Stimulated activated CD8-positive, alpha-beta memory T cell treated with anti-CD3 and anti-CD28 coated beads, Interleukin-7, amount 100 ng/mL, for 48 hours (primary cell): ENCODE measurements at places on chromosomes 2 and 18.

DNA sequence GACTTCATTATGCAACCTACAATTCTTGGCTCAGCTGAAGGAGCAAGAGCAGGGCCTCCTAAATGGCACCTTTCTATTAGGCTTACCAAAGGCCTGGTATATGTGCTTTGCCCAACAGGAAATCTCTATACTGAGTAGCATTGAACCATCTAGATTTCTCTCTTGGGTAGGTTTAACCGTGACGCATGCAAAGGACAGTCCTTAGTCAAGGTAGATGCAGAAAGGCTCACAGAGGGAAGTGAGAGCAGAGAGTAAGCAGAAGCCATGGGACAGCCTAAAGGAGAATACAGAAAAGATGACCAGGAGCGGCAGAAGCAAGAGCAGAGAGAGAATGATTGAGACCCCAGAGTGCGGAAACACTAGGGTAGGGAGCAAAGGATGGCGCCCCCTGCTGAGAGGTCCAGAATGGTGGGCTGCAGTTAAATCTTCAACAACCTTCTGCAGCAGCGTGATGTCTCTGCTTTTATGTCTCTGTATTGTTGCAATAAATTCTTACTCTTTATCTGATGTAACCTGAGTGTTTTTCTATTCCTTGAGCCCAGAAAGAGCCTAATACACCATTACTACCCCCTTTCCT, 4.7 kb upstream of the OSBPL1A start:
- no peak for DNase-seq

- DNase-seq = no peak
Observed at GRCh38 chr2:171723716-171724683, 36.7 kb downstream of the DYNC1I2 start.

DNA sequence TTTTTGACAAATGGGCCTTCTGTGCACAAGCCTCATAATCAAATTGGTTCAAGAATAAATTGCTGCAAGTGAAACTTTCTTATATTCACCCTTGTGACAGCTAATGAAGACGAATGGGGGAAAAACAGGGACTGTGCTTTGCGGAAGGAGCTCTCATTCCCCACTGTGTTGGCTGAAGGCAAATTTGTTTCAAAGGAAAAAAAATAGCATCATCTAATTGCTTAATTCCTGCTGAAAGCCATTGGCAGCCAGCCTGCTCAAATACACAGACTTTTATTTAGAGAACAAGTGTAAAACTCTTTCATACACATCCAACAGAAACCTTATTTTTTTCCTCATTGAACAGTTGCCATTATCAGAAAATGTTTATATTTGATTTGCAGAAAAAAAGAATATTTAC, 172.3 kb downstream of the ARL6IP6 start:
- no peak for DNase-seq

DNA sequence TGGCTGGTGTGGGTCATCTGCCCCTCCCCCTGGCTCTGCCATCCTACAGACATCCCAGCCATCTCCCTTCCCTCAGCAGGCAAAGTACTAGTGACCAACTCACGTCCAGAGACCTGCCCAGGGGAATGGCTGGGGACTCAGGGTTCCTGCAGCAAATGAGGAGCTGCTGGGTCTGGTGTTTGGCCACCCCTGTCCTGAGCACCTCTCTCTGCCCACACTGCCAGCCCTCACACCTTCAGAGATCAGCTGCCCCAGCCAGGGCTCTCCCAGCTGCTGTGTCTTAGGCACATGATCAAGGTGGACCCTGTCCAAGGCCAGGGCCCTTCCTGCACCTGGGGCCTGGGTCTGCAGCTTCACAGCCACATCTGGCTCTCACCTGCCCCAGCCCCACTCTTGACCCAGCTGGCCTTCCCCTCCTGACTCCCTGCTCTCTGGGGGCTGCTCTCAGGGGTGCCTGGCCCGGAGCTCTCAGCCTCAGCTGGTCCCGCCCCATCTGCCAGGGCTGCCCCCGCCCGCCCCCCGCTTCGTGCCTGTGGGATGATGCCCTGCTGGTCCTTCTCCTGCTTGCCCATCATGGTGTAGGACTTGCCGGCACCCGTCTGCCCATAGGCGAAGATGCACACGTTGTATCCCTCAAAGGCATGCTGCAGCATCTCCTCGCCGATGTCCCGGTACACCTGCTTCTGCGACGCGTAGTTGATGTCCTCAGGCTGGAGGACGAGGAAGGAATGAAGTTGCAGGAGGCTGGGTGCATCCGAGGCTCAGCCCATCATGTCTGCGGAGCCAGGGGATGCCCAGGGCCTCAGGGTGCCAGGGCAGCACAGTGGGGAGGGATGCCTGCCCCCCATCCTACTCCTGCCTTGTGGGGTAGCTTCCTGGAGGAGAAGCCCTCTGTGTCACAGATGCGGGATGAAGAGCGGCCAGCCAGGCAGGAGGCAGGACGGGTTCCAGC, 32.2 kb downstream of the KIF1A start:
- no peak for DNase-seq

- DNase-seq = no peak
Observed at GRCh38 chr2:196433116-196433515, 206.4 kb upstream of the CCDC150 start.

DNA sequence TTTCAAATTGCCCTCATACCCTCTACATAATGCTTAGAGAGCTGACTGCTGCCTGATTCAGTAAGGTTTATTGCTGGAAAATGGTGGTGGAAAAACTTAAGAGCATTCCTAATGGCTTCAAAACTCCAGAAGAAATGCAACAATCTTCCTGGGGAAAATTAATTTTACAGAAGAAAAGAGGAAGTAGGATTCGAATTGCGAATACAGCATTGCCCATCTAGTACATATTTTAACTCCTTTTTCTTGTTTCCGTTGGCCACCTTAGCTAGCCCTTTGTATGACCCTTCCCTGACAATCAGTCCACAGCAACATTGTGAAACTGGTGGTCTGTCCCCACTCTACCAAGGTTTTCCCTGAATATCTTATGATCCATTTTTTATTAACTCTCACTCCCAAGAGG, 224.7 kb downstream of the MTX2 start:
- no peak for DNase-seq

- DNase-seq = no peak
Observed at GRCh38 chr18:50009773-50010335, 185.1 kb downstream of the MYO5B start.

GRCh38 chr18:12579775-12580174, 78.1 kb downstream of the SPIRE1 start:
- DNase-seq = no peak

DNA sequence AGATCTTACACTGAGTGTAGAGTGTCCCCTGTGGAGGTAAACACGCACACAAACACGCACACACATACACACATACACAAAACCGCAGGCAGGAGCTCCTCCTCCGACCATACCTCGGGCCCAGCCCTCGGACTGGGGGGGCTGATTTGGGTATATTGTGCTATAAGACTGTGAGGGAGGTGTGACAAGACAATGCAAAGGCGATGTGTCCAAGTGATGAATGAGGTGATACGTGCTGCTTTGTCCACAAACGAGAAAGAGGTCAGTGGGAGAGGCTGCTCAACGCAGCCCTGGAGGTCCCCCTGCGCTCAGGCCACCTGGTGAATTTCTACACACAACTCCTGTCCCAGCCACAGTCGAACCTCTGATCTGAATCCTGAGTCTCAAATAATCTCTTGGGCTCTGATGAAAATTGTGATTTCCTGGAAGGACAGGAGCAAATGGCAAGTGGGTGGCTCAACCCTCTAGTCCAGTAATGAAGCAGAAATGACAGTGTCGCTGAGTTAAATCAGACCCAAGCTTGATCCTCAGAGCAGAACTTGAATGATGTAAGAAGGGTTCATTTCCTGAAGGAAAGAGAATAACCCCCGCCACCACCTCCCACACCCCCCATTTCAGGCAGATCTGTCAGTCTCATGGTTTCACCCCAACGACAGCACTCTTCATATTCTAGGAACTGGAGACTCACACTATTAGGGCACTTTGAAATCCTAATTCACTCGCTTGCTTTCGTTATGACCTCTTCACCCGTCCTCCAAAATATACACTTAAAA, 48.9 kb upstream of the ASXL2 start:
- peak; percentile 2 for DNase-seq

DNA sequence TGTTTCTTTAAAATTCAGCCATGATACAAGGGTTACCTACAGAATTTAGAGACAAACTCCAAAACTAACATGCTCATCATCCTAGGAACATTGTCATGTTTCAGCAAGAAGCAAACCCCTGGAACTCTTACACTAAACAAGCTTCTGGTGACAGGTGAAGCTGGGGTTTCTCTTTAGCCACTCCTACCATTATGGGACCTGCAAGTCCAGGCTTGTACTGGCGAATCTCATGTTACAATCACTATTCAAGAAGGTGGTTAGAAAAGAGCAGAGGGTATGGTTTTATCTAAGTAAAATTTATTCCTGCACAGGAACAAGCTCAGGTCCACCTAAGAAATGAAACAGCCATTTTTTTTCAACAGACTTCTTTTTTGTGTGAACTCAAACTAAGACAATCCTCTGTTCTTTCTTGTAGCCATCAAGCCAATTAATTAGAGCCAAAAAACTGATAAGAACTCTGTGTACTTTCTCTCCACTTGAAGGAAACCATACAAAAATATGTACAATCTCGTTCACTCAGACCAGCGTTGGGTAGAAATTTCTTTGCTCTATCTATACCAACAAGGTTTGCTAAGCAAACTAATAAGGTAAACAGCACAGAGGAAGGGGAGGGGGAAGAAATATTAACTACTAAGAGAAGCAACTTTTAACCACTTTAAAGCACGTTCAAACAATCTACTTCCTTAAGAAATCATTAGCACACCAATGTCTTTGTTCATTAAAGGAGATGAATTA, 63.3 kb upstream of the NEDD4L start:
- no peak for DNase-seq

GRCh38 chr2:12207491-12207890, 461.1 kb downstream of the LPIN1 start:
- no peak for DNase-seq

GRCh38 chr2:38935568-38936172, 46.0 kb downstream of the ARHGEF33 start:
- no peak for DNase-seq

DNA sequence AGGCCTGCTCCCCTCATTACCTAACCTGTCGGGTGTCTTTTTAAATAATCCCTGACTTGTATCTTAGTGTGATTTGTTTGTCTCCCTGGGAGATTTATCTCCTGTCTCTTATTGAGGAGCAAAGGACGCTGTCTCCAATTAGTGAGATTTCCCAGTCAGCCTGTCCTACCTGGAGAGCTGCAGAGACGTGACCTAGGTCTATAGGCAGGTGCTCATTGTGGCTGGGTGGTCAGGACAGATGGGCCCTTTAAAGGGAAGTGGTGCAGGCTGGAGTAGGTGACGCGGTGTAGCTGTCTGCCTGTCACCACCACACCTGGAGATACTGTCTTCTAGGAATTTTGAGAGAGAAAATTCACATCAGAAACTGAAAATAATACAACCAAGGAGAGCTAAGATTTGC, 28.0 kb downstream of the PLB1 start:
- DNase-seq = no peak

DNA sequence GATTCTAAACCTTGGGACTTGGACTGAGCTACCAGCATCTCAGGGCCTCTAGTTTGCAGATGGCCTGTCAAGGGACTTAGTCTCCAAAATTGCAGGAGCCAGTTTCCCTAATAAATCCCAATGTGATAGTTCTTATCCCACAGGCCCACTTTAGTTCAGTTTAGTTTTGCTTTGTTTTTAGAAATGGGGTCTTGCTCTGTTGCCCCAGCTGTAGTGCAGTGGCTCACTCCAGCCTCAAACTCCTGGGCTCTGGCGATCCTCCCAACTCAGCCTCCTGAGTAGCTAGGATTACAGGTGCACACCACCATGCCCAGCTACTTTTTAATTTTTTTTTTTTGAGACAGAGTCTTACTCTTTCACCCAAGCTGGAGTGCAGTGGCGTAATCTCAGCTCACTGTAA, 2.6 kb upstream of the SF3B1 start:
- DNase-seq = no peak

- no peak for DNase-seq
Observed at GRCh38 chr2:211371465-211371864, 815.1 kb downstream of the CPS1 start.

DNA sequence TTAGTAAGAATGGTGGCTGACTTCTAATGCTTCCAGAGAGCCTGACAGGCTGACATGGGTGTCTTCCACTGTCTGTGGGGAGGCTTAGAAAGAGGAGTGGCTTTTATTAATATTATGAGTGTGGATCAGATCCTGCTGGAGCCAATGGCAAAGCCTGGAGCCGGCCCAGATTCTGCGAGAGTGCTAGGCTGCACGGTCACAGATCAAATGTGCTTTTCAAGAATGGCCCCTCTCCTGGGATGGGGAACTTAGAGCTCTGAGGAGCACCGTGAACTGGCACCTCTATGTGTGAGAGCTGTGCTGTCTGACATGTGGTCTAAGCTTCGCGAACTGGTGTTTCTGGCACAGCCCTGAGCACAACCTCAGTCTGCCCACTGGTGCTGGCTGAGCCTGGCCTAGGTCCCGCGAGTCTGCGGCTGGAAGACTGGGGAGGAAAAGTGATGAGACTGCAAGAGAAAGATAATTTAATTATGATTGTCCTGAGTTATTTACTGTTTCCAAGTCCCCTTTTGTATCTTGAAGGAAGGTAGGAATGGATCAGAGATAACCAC, 70.4 kb downstream of the ASAP2 start:
- DNase-seq = no peak

GRCh38 chr18:55109818-55110414, 150.7 kb upstream of the CCDC68 start:
- no peak for DNase-seq

DNA sequence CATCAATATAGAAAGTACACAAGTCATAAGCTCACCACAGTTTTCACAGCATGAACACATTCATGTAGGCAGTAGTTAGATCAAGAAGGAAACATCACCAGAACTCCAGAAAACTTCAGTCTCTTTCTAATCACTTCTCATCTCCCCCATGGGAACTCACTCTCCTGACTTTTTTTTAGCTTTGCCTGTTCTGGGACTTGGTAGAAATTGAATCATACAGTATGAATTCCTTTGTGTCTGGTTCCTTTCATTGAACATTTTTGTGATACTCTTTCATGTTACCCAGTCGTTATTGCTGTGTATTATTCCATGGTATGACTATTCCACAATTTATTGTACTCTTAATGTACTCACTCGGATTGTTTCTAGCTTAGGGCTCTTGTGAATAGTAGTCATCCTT, 160.2 kb downstream of the TAF4B start:
- DNase-seq = no peak

- no peak for DNase-seq
Observed at GRCh38 chr2:167345559-167345958, 457.3 kb downstream of the XIRP2 start.

- no peak for DNase-seq
Observed at GRCh38 chr18:34117319-34117718, 107.4 kb downstream of the NOL4 start.

- no peak for DNase-seq
Observed at GRCh38 chr18:74742573-74743243, 145.0 kb downstream of the ZNF407 start.

DNA sequence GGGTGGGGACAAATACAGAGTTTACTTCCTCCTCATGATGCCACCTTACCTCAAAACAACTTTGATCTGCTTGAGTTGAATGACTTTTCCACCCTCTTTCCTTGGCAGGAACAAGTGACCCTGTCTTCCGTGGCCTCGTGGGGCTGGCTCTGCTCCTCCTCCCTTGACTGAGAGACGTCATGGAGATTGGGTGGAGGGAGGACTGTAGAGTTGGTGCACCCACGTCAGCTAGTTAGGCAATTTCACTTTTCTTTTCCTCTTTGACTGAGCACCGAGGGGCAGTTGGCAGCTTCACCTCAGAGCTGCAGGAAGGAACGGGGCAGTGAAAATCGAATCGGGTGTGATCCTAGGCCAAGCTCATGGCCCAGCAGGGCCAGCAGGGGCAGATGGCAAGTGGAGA, at the start of gene SP140:
Gene SP140, plus strand, starts transcription at position 251 of the 400 bp plus-strand sequence. Its CDS starts 109 bp downstream, at position 360.
- DNase-seq = peak; percentile 80
